ENCODE measurements at places on chromosomes 5 and 9. TPM values are rescaled to one million over a fixed set of nuclear protein-coding genes. Genes with fewer than 3 reads are reported as not detected.

SAXO1 gene
- total RNA-seq: not detected

TEX48 gene
- total RNA-seq: not detected

IL13 gene
- total RNA-seq: not detected

CARTPT gene
- not detected for total RNA-seq

PCDHGA2 gene
- 1.4 TPM for total RNA-seq

PPP3R2 gene
- not detected for total RNA-seq

PRRC2B gene
- 63.8 TPM for total RNA-seq

PCDHA9 gene
- under 0.01 TPM for total RNA-seq

SLC6A3 gene
- not detected for total RNA-seq

CYSRT1 gene
- 0.37 TPM for total RNA-seq

TMEM252 gene
- not detected for total RNA-seq

LPAR1 gene
- 0.17 TPM for total RNA-seq

SGCD gene
- 0.84 TPM for total RNA-seq

CANX gene
- 1,147 TPM for total RNA-seq

NSUN2 gene
- total RNA-seq: 80.0 TPM

HBEGF gene
- 30.6 TPM for total RNA-seq

TRPM6 gene
- total RNA-seq: 1.2 TPM

DRD1 gene
- not detected for total RNA-seq

MRPL22 gene
- total RNA-seq: 24.0 TPM

ANAPC2 gene
- total RNA-seq: 33.6 TPM

PSAT1 gene
- total RNA-seq: 7.5 TPM

PFN3 gene
- total RNA-seq: not detected

ZDHHC11B gene
- not detected for total RNA-seq

LCN15 gene
- total RNA-seq: 0.05 TPM

GARIN3 gene
- total RNA-seq: not detected

IFNA2 gene
- not detected for total RNA-seq

CAPSL gene
- total RNA-seq: not detected

EGR1 gene
- total RNA-seq: 4.8 TPM

ANKRD55 gene
- total RNA-seq: 3.2 TPM

OGN gene
- not detected for total RNA-seq

ORM2 gene
- total RNA-seq: not detected

OTP gene
- not detected for total RNA-seq

C1QTNF2 gene
- total RNA-seq: 0.28 TPM

SAPCD2 gene
- 36.3 TPM for total RNA-seq

FRRS1L gene
- under 0.01 TPM for total RNA-seq

CNTFR gene
- not detected for total RNA-seq

CATSPER3 gene
- not detected for total RNA-seq

CDO1 gene
- total RNA-seq: 3.3 TPM

UNC13B gene
- 48.1 TPM for total RNA-seq

MINAR2 gene
- not detected for total RNA-seq

SPATA31A3 gene
- not detected for total RNA-seq

SCGB3A1 gene
- 0.85 TPM for total RNA-seq

NRARP gene
- total RNA-seq: 82.2 TPM

OR1J2 gene
- not detected for total RNA-seq

SLCO6A1 gene
- not detected for total RNA-seq

PCDHA6 gene
- total RNA-seq: 0.17 TPM

TNFSF8 gene
- not detected for total RNA-seq

ADRB2 gene
- total RNA-seq: 11.7 TPM
